Activated CD8-positive, alpha-beta T cell treated with anti-CD3 and anti-CD28 coated beads for 36 hours (primary cell): ENCODE measurements at places on chromosomes 4 and X. TPM values are rescaled to one million over a fixed set of nuclear protein-coding genes. Genes with fewer than 3 reads are reported as not detected.

- H3K36me3 ChIP-seq, result no peaks in the 10 kb centered on the region
- no peak overlapping the region for H3K27ac ChIP-seq
- H3K27me3 ChIP-seq, result no peaks in the 10 kb centered on the region
- H3K4me3 ChIP-seq, result no peak overlapping the region
- no peaks in the 10 kb centered on the region for H3K4me1 ChIP-seq
- DNase-seq, result peak; percentile 19
Observed at GRCh38 chrX:128975745-128976144, 547.5 kb downstream of the SMARCA1 start.

AADAT gene
- total RNA-seq, result not detected

DNA sequence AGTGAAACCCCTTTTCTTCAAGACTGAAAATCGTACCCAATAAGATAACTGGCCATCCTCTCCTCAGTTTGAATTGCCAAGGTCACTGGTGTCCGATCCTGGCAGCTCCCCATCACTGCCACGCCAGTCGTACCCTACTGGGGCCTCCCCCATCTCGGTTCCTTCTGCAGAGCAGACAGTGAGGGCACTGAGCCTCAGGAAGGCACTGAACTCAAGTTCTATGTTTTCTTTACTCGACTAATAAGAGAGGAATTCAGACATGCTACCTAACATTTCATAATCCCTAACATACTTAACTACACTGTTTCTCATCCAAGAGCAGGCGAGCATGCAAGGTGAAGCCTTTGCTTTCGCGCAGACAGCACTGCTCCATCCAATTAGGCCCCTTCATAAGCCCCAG lies 23.4 kb downstream of the ZFYVE28 start:
- H3K36me3 ChIP-seq, result no peaks in the 10 kb centered on the region
- no peak for DNase-seq
- H3K27ac ChIP-seq, result no peak overlapping the region
- no peak overlapping the region for H3K4me3 ChIP-seq
- peaks cover 21% of the 10 kb centered on the region for H3K4me1 ChIP-seq

MAGEC2 gene
- total RNA-seq, result not detected

DNA sequence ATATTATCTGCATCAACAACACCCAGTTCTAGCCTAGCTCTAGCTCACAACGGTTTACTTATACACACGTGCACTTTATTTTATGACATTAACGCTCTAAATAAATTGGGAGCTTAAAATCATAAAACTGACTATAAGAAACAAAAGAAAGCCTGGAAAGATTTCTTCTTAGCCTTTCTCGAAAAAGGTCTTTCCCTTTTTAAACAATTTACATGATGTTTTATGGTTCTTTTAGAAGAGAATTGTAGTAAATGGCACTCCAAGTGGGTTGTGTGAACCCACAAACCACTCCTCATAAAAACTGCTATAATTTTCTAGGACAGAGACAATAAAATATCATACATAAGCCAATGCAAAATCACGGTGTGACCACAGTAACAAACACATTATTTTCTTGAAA lies 23.1 kb downstream of the STX18 start:
- no peak overlapping the region for H3K4me3 ChIP-seq
- peaks cover 42% of the 10 kb centered on the region for H3K4me1 ChIP-seq
- no peak for DNase-seq
- no peaks in the 10 kb centered on the region for H3K36me3 ChIP-seq

DNA sequence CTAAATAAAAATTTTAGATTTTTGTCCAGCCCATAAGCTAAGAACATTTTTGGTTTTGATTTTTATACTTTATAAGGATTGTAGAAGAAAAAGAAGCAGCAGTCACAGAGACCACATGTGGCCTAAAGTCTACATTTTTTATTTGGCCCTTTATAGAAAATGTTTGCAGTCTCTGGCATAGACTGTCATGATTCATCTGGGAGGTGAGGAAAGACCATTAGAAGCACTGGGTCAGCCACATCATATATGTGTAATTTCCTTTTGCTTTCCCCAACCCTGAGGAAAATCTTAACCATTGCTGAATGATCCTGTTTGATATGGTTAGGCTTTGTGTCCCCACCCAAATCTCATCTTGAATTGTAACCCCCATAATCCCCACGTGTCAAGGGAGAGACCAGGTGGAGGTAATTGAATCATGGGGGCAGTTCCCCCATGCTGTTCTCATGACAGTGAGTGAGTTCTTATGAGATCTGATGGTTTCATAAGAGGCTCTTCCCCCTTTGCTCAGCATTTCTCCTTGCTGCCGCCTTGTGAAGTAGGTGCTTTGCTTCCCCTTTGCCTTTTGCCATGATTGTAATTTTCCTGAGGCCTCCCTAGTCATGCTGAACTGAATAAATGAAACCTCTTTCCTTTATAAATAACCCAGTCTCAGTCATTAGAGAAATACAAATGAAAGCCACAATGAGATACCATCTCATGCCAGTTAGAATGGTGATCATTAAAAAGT lies 12.1 kb upstream of the COPS4 start:
- H3K27me3 ChIP-seq, result peaks cover 1% of the 10 kb centered on the region
- no peak overlapping the region for H3K4me3 ChIP-seq
- H3K4me1 ChIP-seq, result peaks cover 11% of the 10 kb centered on the region
- H3K36me3 ChIP-seq, result no peaks in the 10 kb centered on the region
- no peak overlapping the region for H3K27ac ChIP-seq

GRCh38 chr4:93617606-93618005 lies 210.9 kb upstream of the ATOH1 start:
- no peaks in the 10 kb centered on the region for H3K27me3 ChIP-seq
- no peak overlapping the region for H3K4me3 ChIP-seq
- no peaks in the 10 kb centered on the region for H3K36me3 ChIP-seq
- DNase-seq, result no peak

GRCh38 chr4:112526061-112526460 lies 10.1 kb upstream of the NEUROG2 start:
- DNase-seq, result no peak
- no peak overlapping the region for H3K27ac ChIP-seq
- H3K4me3 ChIP-seq, result no peak overlapping the region
- H3K27me3 ChIP-seq, result peaks cover 41% of the 10 kb centered on the region

DCAF4L1 gene
- total RNA-seq, result 0.41 TPM

CDKL5 gene
- 1.1 TPM for total RNA-seq

DNA sequence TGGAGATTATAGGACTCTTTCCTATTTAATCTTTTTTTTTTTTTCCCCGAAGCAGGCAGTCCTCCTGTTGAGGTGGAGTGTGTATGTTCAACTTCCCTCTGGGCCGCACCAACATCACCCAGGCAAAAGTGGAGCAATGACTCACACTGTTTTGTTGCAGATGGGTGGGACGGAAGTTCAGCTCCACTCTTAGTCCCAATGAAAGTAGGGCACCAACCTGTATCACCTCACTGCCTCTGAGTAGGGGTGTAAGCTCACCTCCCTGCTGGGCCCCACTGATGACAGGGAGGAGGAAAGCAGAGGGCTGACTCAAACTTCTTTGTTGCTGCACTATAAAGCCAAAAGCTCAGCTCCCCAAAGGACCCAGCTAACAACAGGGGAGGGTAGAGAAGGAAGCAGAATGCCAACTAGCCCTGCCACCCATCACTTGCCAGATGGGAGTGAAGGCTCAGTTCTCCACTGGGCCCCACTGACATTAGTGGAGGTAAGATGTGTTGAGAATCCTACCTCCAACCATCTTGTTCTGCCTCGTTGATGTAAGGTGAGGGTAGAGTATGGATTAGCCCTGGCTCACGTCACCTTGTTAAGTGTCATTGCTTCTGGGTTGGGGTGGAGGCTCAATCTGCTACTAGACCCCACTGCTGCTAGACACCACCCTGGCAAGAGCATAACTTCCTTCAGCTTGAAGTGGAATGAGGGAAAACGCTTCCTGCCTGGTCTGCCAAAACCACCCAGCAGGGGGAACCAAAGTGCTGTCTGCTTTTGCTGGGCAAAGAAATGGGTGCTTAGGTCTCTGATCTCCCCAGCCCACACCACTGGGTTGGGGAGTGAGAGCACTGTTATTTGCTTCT lies 14.1 kb downstream of the RPS6KA3 start:
- H3K36me3 ChIP-seq, result peaks cover 28% of the 10 kb centered on the region
- peak overlapping the region; percentile 84 for H3K27ac ChIP-seq
- H3K4me3 ChIP-seq, result no peak overlapping the region
- DNase-seq, result peak; percentile 72
- peaks cover 53% of the 10 kb centered on the region for H3K4me1 ChIP-seq
- H3K27me3 ChIP-seq, result no peaks in the 10 kb centered on the region

DNA sequence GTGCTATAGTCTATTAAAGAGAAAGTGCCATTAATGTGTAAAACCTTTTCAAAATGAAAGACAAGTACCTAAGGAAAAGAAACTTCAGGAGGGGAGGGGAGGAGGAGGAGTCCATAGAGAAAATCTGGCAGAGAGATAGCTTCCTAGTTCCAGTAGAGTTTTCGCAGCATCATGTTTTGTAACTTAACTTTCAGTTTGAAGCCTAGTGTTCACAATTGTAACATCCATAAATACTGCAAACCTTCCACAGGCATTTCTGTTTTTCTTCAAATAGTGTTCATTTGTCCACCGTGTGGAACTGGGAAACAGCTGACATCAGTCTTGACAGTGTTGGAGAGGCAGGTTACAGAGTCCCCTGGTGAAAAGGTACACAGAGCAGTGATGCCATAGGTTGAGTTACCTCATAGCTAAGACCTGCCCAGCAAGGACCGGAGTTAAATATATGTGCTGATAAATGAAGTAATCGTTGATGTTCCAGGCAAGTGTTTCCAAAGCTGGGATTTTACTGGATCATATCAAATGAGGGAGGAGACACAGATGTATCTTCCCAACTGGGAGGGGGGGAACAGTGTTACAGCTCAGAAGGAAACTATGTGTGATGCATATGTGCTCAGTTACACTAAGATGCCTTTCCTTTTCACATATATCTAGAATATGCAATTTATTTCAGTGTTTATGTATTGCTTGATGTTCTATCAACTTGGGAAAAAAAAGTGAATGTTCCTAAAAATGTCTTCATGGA lies 369.5 kb upstream of the FAM241A start:
- no peak overlapping the region for H3K27ac ChIP-seq
- H3K4me3 ChIP-seq, result no peak overlapping the region
- H3K27me3 ChIP-seq, result no peaks in the 10 kb centered on the region

DNA sequence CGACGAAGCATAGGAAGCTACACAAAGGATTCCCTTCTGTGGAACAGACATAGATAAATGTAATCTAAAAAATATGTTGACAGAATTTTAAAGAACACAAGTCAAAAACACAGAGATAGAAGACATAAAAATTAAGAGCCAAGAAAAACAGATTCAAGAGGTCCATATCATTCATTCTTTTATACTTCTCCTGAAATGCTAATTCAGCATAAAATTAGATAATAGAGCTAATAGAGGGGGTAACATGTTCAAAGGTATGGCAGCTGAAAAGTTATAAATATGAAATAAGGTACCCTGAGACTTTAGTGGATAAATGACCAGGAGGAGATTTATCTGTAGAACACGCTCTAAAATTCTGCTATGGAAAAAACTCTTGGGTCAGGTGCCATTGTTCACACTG lies 37.4 kb upstream of the PRSS48 start:
- no peak for DNase-seq
- H3K27ac ChIP-seq, result no peak overlapping the region
- peaks cover 10% of the 10 kb centered on the region for H3K27me3 ChIP-seq
- H3K4me1 ChIP-seq, result no peaks in the 10 kb centered on the region

HPSE gene
- 5.5 TPM for total RNA-seq

DUSP9 gene
- not detected for total RNA-seq

- H3K27ac ChIP-seq, result no peak overlapping the region
- H3K4me1 ChIP-seq, result peaks cover 8% of the 10 kb centered on the region
- no peak overlapping the region for H3K4me3 ChIP-seq
- H3K36me3 ChIP-seq, result no peaks in the 10 kb centered on the region
- no peaks in the 10 kb centered on the region for H3K27me3 ChIP-seq
Observed at GRCh38 chrX:20032201-20032600, 41.3 kb upstream of the BCLAF3 start.

GAGE12E gene
- total RNA-seq, result not detected

GRCh38 chr4:6059375-6059805 lies 41.2 kb upstream of the C4orf50 start:
- no peak overlapping the region for H3K4me3 ChIP-seq
- H3K4me1 ChIP-seq, result no peaks in the 10 kb centered on the region
- H3K36me3 ChIP-seq, result peaks cover 12% of the 10 kb centered on the region
- no peak overlapping the region for H3K27ac ChIP-seq

RBMX gene
- 285 TPM for total RNA-seq

GRCh38 chr4:145760961-145761929 lies 81.3 kb downstream of the C4orf51 start:
- peaks cover 23% of the 10 kb centered on the region for H3K4me1 ChIP-seq
- no peak overlapping the region for H3K27ac ChIP-seq
- no peak overlapping the region for H3K4me3 ChIP-seq
- no peaks in the 10 kb centered on the region for H3K27me3 ChIP-seq
